ENCODE measurements at places on chromosomes 12 and 14. TPM values are rescaled to one million over a fixed set of nuclear protein-coding genes. Genes with fewer than 3 reads are reported as not detected.

GRCh38 chr14:50348933-50349332 lies 36.8 kb downstream of the DMAC2L start:
- H3K4me3 ChIP-seq, result no peak overlapping the region
- no peaks in the 10 kb centered on the region for H3K4me1 ChIP-seq
- no peaks in the 10 kb centered on the region for H3K36me3 ChIP-seq
- peaks cover 2% of the 10 kb centered on the region for H3K27me3 ChIP-seq

DNA sequence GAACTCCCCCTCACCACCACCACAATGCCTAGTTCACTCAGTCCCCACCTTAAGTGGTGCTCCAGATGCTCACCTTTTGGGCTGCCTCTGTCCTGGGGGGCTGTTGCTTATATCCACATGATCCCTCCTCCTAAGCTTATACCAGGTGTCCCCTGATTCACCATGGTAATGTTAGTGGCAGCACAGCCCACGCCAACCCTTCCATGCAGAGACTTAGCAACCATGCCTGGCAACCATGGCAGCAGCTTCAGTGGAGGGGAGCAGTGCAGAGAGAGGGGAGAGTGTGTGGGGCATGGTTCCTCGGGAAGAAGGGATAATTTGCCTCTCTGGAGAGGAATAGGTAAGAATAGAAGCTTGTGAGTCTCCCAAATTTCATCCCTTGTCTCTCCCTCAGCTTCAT lies 1.2 kb upstream of the DDN start:
- H3K36me3 ChIP-seq, result peaks cover 6% of the 10 kb centered on the region
- H3K27ac ChIP-seq, result no peak overlapping the region
- peak; percentile 27 for DNase-seq
- H3K27me3 ChIP-seq, result no peaks in the 10 kb centered on the region
- H3K4me3 ChIP-seq, result no peak overlapping the region

DNA sequence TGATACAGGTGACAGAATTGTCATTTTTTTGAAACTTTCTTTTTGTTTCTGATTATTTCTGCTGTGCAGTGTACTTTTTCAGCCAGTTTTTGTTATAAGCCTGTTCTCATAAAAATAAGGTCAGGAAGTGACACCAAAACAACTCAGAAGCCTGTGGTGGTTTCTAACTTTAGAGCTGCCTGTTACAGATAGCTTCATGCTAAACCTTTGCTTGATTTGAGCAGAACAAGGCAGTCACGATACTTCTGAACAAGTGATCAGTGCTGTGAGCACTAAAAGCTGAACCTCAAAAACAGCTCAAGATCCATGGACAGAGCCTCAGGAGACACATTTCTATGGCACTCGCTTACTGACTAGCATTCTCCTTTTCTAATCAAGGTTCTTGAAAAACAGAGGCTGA lies 82.0 kb downstream of the PRKCH start:
- H3K27me3 ChIP-seq, result no peaks in the 10 kb centered on the region
- DNase-seq, result no peak
- no peaks in the 10 kb centered on the region for H3K4me1 ChIP-seq
- H3K4me3 ChIP-seq, result no peak overlapping the region

TOMM20L gene
- not detected for polyA plus RNA-seq

MYO1A gene
- polyA plus RNA-seq, result 0.05 TPM

All from aorta (tissue), 5 donors.